Fibroblast of skin of left quadriceps (primary cell): ENCODE measurements at places on chromosomes 11 and 22.

GRCh38 chr11:131734871-131735270, 364.5 kb downstream of the NTM start:
- no peak for DNase-seq

GRCh38 chr11:78063440-78064181, at the start of gene THRSP:
THRSP (plus strand) TSS chr11:78063861; CDS start chr11:78063882, 21 bp downstream.
- no peak for DNase-seq

- DNase-seq: no peak
Observed at GRCh38 chr11:133832991-133833897, 12.1 kb downstream of the SPATA19 start.

- no peak for DNase-seq
Observed at GRCh38 chr11:44308256-44308922, 1.6 kb downstream of the ALX4 start.

GRCh38 chr11:35968386-35969088, 24.7 kb downstream of the LDLRAD3 start:
- no peak for DNase-seq

DNA sequence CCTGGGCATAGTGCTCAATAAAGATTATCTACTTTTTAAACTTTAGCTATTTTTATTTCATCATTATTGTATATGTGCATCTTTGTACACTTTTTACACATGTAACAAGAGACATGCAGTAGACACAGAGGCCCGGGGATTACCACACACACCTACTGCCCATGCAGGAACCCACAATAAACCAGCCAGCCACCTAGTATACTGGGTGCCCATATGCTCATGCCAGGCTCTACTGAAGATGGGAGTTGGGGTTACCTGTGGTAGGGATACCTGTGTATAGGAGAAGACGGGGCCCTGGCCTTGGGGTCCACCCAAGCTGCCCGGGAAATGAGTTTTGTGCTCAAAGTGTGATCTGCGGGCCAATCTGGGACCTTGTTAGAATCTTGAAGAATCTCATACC, 31.2 kb upstream of the P2RY2 start:
- no peak for DNase-seq

GRCh38 chr11:67452141-67452952, at the start of gene GPR152:
GPR152 (minus strand) TSS chr11:67452729; CDS start chr11:67452724, 5 bp downstream.
- DNase-seq: no peak

DNA sequence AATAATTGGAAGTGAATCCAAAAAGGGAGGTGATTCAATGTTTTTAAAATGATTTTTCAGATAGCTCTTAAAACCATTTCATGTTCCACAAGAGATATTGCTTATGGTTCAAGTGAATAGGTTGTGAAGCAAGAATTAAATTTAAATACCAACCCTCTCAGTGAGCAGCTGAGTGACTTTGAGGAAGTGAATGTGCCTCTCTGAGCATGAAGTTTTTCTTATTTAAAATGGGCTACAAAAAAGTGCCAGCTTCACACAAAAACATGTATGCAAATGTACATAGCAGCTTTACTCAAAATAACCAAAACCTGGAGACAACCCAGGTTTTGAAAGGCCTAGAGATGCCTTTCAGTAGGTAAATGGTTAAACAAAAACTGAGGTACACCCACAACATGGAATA, 35.5 kb upstream of the GAB4 start:
- no peak for DNase-seq

DNA sequence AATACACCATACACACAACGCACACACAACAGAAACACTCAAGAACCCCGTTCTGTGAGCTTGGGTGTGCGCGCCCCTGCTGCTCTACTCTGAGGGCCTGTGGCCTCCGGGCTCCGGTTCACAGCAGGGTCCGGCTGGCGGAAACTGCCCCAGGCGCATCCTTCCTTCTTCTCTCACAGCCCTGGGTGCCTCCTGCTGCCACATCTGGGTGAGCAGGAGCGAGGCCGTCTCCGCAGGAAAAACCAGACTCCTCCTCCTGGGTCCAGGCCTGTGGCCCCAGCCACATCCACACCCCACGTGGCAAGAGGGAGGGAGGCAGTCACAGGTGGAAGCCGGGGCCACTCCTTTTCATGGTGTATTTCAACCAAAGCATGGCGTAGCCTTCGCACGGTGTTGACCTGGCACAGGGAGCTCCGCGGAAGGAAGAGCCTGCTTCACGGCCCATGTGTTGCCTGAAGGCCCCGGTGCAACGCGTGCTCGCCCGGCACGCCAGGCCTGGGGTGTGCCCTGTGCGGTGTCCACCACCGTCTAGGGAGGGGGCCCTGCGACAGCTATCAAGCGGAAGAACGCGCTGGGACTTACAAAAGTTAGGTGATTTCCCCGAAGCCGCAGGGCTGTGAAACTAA, 1502.7 kb downstream of the TBC1D22A start:
- no peak for DNase-seq

DNA sequence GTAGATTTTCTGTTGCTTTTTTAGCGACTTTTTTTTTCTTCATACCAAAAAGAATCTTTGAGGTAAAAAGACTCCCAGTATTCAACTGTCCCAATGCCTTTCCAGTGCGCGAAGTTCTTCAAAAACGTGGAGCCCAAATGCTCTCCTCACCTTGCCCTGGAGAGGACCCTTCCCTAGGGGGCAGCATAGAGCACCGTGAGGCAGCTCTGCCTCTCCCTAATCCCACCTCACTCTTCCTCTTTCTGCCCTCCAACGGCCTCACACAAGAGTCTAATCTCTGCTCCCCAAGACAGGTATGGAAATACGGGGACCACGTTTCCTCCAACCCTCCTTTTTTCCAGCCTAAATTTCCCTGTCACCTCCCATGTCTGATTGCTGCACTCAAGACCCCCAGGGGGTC, 117.5 kb upstream of the ALX4 start:
- no peak for DNase-seq

GRCh38 chr11:69210310-69211035, 54.7 kb downstream of the SMIM38 start:
- DNase-seq: no peak

DNA sequence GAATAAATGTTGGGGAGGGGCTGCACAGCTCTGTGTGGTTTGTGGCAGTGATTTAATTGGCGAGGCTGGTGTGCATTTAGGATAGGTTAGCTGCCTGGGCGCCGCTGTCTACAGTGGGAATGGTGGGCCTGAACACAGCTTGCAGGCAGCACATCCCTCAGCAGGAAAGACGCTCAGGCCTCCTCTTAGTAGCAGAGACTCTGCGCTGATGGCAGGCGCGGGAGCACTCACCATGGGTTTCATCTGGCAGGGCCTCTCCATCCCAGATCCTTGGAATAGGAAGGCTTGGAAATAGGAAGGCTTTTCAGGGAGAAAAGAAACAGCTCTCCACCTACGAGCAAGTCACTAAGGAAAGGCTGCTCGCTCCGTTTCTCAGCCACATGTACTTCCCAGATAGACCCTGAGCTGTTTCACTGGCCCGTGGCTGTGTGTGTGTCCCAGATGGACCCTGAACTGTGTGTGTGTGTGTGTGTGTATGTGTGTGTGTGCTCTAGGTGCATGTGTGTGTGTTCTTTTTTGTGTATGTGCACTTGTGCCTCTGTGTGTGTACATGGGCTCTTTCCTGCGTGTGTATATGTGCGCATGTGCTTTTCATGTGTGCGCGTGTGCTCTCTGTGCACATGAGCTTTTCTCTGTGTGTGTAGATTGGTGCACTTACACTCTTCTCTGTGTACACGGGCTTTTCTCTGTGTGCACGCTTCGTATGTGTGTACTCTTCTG, 144.0 kb downstream of the TBC1D22A start:
- DNase-seq: no peak

DNA sequence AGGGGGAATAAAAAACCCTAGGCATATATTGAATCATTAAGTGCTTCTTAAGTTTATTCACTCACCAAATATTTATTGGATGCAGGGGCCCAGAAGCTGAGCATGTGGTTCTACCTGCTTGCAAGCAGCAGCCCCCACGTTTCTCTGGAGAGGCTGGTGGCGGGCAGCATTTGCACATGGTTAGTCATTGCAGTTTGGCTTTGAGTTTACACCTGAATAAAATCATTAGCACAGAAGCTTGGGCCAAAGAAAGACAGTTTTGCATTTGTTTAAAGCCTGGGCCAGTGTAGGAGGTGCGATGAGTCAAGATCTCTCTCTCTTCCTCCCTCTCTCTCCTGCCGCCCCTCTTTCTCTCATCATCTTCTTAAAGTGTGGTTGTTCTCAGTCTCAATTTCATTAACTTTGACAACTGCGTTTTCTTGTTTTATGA, 72.6 kb downstream of the C22orf31 start:
- no peak for DNase-seq

DNA sequence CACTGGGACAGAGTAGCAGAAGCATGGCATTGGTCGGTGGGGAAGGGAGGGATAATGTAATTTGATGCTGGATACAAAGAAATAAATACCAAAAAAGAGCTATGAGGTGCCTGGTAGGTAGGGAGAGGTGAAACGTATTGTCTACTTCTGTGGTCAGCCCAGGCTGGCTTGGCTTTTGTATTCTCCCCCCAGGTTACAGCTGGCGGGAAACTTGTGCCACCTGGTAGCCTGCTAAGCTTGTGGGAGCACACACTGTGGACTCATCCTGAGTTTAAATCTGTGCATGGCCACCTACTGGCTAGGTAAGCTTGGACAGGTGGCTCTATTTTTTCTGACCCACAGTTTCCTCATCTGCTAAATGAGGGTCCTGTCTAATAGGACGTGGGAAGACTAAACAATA, 165.2 kb upstream of the E2F8 start:
- no peak for DNase-seq

DNA sequence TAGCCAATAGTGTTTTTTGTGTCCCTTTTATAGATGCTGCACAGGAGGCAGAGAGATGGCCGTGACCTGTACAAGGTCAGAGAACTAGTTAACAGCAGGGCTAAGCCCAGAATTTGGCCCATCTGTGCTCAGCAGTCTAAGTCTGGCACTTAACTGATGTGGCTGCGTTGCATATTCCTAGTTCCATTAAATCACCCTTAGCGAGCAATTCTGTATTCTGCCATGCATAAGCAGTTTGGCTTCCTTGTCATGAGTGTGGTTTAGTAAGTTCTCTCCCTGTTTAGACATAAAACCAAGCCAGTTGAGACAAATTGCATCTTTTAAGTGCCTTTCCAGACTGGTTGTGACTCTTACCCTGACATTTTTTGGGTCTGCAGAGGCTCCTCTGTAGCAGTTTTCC, 230.6 kb upstream of the TENM4 start:
- no peak for DNase-seq

DNA sequence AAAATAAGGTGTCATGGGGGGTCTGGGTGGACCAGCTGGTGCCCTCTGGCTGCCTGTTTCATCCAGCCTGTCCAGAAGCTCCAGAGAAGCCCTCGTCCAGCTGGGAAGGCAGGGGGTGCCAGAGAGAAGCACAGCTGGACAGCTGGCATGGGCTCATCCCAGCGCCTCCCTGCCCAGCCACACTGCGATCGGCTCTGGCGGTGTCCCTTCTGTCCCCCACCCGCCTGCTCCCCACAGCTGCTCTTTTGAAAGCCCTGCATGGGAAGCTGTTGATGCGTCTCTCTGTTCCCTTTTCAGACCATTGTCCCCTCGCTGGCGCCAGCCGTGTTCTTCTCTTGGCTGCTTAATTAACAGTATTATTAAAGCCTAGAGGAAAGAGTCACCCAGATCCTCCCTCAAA, 86.5 kb downstream of the MN1 start:
- DNase-seq: no peak

GRCh38 chr11:3003396-3004231, 11.5 kb upstream of the NAP1L4 start:
- DNase-seq: no peak
